CD4-positive, alpha-beta T cell (primary cell): ENCODE measurements at places on chromosomes 1 and 21. TPM values are rescaled to one million over a fixed set of nuclear protein-coding genes. Genes with fewer than 3 reads are reported as not detected.

DNA sequence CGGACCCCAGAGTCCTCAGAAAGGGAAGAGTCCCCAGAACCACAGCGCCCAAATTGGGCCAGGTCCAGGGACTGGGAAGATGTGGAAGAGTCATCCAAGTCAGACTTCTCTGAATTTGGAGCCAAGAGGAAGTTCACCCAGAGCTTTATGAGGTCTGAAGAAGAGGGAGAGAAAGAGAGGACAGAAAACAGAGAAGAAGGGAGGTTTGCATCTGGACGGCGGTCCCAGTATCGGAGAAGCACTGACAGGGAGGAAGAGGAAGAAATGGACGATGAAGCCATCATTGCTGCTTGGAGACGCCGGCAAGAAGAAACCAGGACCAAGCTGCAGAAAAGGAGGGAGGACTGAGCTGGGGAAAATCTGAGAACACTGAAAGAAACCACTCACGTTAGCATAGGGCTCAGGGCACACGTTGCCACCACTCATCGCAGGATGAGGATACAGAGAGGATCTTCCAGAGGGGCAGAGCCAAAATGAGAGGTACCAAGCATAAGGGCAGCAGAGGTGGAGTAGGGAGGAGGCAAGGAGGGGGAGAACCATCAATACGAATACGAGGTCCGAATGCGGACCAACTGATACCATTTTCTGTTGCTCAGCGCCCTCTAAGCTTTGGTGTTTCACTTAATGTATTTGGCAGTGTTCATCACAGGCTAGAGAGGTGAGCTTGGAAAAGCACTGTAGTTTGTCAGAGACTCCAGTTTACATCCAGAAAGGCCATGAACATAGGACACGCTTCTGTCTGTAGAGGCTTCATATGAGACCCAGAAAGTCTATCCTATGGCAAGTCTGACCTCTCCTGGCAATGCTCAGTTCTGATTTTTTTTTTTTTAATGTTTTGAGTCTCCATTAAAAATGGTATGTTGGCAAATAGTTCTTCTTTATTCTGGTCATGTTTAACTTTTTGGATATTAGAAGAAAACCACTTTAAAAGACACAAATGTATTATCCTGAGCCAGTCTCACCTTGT lies 34.7 kb downstream of the STYXL2 start:
- DNase-seq: no peak

DNA sequence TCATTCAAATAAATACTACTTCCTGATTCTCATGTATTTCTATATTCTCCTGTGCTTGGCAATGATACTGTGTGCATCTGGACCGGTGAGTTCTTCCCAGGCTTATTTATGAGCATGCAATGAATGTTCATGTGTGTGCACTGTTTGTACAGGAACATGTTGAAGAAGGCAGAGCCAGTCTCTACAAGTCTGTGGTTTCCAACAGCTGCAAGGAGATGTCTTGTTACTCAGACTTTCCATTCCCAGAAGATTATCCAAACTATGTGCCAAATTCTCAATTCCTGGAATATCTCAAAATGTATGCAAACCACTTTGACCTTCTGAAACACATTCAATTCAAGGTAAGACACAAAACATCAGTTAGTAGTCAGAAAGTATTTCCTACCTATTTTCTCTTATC lies 19.1 kb downstream of the FMO1 start:
- no peak for DNase-seq

GRCh38 chr21:34514576-34515115 lies 2.6 kb upstream of the KCNE1 start:
- no peak for DNase-seq

The CA14 gene
- total RNA-seq: not detected

DNA sequence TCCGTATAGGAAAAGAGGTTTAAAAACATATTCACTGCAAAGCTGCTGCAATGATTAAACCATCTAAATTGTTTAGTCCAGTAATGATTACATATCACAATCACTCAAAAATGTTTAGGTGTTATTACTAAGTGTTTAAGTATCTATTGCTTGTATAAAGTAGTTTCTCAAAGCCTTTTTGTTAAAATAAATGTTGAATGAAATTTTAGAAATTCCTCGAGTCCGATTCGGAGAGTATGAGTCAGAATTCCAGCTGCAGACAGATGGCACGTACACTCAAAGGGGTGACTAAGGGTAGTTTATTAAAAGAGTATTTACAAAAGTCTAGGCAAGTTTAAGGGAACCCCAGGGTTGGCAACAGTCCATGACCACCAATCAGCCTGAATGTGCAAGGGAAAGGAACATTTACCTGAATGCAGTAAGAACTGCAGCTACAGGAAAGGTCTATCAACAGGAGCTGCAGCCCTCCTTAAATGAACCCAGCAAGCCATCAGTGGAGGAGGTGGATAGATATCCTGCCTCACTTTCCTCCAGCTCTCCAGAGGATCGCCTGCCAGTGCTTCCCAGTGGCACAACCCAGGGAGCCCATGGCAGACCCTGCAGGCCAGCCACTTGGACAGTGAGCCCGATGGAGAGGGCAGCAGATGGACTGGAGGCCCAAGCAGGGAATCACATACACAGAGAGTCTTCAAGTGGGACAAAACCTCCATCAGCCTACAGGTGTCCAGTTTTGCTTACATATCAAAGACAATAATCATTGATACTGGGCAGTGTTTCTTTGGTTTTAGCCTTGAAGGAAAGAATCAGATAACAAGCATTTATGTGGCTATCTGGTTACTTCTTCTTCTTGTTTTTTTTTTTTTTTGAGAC lies 92.1 kb upstream of the SLC44A3 start:
- no peak for DNase-seq

DNA sequence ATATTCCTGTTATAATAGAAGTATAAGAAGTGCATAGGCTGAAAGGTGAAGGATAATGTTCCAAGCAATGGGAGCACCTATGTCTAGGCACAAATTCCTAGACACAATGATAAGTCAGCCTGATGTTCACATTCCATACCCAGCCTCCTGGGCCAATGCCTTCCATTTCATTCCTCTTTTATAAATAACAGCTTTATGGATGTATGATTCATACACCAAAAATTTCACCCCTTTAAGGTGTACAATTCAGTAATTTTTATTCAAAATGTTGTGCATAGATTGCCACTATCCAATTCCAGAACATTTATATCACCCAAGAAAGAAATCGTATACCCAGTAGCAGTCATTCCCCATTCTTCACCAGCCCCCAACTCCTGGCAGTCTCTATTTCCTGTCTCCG lies 118.8 kb downstream of the BRINP2 start:
- no peak for DNase-seq
